ENCODE measurements at places on chromosomes 6 and 20.

GRCh38 chr6:6645261-6645917 is 56.9 kb downstream of the LY86 start:
- DNase-seq = no peak

DNA sequence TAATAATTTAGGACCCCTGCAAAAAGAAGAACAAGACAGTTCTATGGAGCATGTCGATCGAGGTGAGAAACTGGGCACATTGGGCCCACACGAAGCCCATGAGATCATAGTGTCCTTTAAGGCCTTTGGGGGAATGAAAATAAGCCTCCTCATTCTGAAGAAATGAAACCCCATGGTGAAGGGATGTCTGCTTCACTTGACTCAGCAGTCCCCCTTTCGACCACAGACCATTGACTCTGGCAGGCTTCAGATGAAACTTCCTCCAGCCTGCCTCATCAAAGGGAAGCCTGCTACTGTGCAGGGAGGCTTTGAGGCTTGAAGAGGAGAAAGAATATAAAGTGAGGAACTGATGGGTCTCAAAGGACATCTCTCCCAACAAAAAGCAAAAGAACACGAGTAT is 144.2 kb upstream of the FBXL4 start:
- no peak for DNase-seq

DNA sequence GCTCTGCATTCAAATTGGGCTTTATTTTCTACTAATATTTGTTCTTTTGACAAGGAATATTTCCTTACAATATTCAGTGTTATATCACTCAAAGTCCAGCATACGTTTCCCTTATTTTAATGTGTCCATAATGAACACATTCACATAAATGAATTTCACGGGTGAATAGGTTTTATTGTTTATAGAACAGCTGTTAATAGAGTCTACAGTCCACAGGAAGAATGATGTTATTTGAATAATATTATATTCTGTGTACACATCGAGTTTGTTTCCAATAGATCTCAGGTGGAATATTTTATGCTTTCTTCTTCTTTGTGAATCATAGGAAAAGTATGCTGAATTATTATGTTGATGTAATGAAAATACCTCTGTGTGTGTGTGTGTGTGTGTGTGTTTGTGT is 582.4 kb downstream of the CDH26 start:
- DNase-seq = no peak

- no peak for DNase-seq
These were observed 735.7 kb upstream of the HS3ST5 start for GRCh38 chr6:115078555-115078954.

GRCh38 chr6:46704562-46704961 is 16.9 kb downstream of the TDRD6 start:
- DNase-seq = no peak

Data from activated T-cell treated with anti-CD3 and anti-CD28 coated beads for 4 hours (primary cell).